ENCODE measurements at places on chromosomes 3 and 15. TPM values are rescaled to one million over a fixed set of nuclear protein-coding genes. Genes with fewer than 3 reads are reported as not detected.
A peak's percentile ranks its signal among the peaks of the same experiment; 100 is the strongest.

PYGO1 gene
- total RNA-seq: 0.34 TPM

GRCh38 chr3:72322264-72322976, 525.8 kb downstream of the SHQ1 start:
- DNase-seq: no peak

DNA sequence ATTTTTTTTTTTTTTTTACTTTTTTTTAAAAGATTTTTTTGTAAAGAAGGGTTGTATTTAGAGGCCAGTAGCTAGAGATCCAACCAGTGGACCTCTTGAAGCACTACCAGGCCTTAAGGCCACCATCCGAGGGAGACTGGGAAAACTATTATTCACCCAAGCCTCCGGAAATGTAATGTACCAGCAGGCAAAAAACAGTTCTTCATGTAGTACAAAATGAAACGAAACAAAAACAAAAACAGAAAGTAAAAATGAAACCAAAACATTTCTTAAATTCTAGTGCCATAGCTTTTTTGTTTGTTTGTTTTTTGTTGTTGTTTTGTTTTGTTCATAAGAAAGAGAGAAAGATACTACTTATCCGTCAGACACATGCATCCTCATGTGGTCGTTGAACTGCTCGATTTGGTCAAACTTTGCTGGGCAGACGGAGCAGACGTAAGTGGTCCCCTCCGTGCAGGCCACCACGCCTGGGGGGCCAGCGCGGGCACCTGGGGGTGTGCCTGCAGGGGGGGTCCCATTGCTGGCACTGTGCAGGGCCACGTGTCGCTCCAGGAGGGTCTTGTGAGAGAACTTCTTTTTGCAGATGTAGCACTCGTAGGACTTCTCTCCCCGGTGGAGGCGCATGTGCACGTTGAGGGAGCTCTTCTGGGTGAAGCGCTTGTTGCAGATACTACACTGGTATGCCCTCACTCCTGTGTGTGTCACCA, 45.0 kb downstream of the TIGIT start:
- DNase-seq: no peak

ANKRD63 gene
- total RNA-seq: 0.89 TPM

DNA sequence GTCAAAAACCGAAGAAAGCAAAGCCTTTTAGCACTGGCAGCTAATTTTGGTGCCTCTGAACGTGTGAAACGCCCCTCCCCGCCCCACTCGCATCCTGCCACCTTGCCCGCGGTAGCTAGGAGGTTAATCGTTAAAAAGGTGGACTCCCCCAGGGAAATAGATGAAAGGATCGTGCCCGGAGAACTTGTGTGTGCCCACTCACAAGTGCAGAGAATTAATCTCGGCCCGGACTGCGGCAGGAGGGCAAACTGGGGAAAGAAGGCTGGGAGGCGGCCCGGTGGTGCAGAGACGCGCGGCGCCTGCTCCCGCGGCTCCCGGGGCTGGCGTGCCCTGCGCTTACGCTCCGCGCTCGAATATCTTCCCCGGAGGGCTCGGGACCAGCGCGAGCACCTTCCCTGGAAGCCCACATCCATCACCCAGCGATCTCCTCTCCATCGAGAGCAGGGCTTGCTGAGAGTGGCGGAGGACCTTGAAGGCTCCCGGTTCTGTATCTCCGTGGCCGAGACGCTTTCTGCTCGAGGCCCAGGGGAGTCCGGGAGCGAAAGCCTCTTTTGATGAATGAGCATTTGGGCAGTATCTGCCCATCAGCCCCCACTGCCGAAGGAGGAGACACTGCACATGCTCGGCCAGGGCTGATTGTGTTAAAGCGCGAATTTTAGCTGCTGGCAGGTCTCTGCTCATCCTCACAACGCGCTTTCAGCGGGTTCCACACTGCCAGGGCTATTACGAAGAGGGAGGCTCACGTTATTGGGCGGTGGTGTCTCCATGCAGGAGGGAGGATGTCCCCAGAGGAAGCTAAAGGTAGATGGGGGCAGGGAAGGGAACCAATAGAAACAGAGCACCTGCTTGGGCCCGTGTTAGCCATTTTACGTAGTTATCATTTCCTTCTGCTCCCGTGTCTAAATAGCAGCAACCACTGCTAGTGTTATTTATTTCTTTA, 1.3 kb upstream of the SPTSSB start:
- peak; percentile 18 for DNase-seq

GRCh38 chr15:63015618-63016017, 26.9 kb upstream of the TPM1 start:
- DNase-seq: no peak

GRCh38 chr3:72739531-72740466, 108.4 kb downstream of the SHQ1 start:
- DNase-seq: no peak

DNA sequence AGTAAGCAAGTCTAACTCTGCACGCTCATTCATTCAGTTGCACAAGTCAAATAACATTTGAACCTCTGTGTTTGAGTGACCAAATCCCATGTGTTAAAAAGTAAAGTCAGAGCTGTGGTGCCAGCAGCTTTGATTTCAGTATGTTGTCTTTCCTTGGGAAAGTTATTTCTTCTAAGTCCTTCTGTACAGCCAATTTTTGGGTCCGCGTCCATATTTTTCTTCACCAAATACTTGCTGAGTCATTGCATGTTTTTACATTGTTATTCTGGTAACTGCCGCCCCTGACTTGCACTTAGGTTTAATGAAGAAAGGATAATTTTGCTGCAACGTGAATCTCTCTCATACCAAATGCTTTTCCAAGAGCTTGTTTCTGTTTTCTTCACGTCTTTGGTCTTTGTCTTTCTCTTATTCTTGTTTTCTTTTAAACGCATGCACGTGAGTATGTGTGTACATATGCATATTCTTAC, 56.7 kb downstream of the PLS1 start:
- no peak for DNase-seq

GRCh38 chr15:34964277-34964676, 5.3 kb downstream of the AQR start:
- DNase-seq: no peak

CCR8 gene
- total RNA-seq: not detected

- no peak for DNase-seq
Observed at GRCh38 chr3:194521510-194522260, 34.9 kb upstream of the ATP13A3 start.

DNA sequence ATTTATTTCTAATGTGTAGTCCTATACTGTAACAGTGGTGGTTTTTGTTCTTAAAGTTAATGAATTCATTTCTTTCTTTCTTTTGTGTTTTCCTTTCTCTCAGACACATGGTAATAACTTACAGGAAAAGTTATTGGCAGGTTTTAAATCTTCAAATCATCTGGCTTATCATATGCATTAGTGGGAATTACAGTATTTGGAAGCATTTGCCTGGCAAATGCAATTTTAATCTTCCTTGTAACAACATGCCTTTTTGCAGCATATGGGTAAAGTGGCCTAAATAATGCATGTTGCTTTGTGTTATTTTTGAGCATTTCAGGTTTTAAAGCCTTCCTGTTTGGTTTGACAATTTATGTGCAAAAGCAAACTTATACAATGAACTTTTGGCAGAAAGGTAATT, 66.8 kb downstream of the GALK2 start:
- no peak for DNase-seq

- DNase-seq: no peak
Observed at GRCh38 chr15:48418343-48418742, 87.1 kb downstream of the DUT start.

- no peak for DNase-seq
Observed at GRCh38 chr3:52518723-52519444, 14.8 kb downstream of the NT5DC2 start.

DNA sequence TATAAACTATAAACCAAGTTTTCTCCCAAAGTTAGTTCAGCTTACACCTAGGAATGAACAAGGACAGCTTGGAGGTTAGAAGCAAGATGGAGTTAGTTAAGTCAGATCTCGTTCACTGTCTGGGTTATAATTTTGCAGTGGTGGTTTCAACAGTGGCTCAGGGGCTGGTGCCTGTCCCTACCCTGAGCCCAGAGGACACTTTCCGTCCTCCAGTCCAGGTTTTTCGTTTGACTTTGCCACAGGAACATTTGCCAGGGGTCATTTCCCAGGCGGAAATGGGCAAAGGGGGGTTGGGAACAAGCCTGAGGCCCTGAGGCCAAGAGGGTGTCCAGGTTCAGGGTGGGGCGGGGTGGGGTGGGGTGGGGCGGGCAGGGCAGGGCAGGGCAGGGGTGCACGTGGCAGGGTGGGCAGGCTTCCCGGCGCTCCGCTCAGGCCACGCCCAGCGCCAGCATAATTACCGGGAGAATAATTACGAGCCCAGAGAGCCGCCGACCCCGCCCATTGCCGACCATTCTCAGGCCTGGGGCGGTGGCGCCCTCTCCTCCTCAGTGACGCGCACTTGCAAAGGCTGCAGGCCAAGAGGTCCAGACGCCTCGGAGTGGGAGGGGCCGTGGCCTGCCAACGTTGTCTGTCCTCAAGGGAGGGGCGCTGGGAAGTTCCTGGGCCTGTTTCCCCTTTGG, 70.4 kb downstream of the KLF13 start:
- DNase-seq: peak; percentile 66

GRCh38 chr15:79523266-79523665, 91.1 kb downstream of the MINAR1 start:
- DNase-seq: no peak

HTR3E gene
- not detected for total RNA-seq

ZFAND6 gene
- total RNA-seq: 51.3 TPM

DNA sequence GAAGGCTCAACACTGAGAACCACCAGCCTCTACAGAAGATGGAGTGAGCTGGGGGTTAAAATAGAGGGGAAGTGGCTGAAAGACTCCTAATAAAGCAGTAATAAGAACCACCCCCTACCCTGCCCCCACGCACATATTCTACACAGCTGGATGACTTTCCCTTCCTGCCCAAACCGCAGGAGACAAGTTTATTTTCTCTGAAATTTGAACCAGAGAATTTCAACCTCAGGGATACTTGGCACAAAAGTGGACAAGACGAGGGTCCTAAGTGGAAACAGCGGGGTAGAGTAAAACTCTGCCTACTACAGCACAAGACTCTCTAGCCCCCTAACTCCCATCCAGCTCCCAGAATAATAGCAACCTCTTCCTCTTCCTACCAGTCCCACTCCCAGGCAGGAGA, 28.4 kb downstream of the USF3 start:
- no peak for DNase-seq

DNA sequence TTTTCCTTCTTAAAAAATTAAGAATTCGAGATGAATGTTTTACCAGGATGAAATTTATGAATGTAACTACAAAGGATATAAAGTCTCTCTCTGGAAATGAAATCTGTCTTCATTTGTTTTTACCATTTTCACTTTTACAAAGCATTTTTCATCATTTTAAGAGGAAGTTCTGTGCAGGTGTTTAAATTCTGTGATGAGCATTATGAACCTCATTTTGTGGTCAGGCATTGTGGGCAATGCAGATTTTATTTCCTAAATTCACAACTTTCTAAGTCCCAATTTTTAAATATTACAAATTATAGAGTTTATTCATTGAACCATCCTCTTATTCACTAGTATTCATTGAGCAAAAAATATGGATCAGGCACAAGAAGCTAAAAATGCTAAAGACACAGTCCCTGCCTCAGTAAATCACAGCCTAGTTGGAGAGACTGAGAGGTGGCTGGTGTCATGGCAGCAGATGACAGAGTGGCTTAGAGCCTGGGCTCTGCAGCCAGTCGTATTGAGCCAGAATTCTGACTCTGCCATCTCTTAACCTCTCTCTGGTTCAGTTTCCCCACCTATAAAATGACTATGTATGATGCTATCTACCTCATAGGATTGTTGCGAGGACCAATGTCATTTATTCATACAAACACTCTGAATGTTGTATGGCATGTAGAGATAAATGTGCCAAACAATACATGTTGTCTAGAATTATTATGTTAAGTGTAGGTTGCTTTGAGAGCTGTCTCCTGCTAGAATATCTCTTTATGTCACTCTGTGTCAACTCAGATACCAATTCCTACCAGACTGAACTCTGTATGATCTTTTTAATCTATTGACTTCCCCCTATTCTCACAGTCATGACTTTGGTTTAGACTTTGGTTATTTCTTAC, 7.5 kb upstream of the TGFBR2 start:
- DNase-seq: no peak

DNA sequence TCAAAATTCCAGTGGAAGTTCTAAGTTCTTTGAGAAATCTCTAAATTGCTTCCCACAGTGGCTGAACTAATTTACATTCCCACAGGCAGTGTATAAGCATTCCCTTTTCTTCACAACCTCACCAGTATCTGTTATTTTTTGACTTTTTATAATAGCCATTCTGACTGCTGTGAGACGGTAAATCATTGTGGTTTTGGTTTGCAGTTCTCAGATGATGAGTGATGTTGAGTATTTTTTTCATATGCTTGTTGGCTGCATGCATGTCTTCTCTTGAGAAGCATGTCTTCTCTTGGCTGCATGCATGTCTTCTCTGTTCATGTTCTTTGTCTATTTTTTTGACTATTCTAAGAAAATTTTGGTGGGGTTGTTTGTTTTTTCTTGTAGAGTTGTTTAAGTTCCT, 499.6 kb upstream of the CCDC54 start:
- no peak for DNase-seq

DNA sequence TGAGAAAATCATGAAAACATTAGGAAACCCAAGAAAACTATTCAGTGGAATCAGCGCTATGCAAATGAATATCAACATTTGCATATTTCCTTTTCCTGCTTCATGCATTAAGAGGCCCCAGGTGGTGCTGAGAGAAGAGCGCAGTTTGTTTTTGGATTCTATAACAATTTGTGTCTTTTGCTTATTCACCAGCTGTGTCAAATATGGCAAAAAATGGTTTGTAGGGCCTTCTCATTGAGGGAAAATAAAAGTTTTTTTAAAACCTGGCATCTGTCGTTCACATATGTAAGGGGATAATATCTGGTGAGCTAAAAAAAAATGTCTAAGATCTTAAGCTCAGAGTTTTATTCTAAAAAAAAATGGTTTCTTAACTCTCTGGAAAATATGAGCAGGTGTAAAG, 122.5 kb upstream of the ROBO2 start:
- DNase-seq: no peak

- no peak for DNase-seq
Observed at GRCh38 chr15:88828791-88829190, 25.6 kb downstream of the ACAN start.

- no peak for DNase-seq
Observed at GRCh38 chr3:47854720-47855455, 52.0 kb downstream of the DHX30 start.

- no peak for DNase-seq
Observed at GRCh38 chr3:50520849-50521248, 17.4 kb upstream of the CACNA2D2 start.

DNA sequence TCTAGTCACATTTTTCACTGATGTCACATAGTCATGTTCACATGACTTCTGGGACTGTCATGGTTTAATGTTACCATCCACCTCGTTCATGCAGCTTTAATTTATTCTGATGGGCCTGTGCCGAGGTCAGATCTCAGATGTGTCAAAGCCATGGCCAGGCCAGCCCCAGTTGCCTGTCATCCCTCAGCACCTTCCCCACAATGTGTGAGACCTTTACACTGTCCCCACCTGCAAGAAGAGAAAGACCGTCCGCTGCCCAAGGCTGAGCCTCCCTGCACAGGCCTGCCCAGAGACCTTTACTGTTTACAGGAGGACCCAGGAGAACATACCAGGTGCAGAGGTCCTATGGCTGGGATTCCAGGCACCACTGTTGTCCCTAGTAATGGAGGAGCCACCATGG, 12.8 kb upstream of the KLF15 start:
- no peak for DNase-seq

- no peak for DNase-seq
Observed at GRCh38 chr15:23561914-23562313, 3.6 kb upstream of the MKRN3 start.

- peak; percentile 56 for DNase-seq
Observed at GRCh38 chr3:57006949-57007419, 53.5 kb upstream of the SPATA12 start.

GRCh38 chr3:169260296-169260695, 403.2 kb downstream of the MECOM start:
- no peak for DNase-seq

IVD gene
- total RNA-seq: 65.6 TPM

- no peak for DNase-seq
Observed at GRCh38 chr3:175274056-175274455, 414.9 kb downstream of the NAALADL2 start.
